PC-9 (cell line): ENCODE measurements at places on chromosomes 2 and 18. TPM values are rescaled to one million over a fixed set of nuclear protein-coding genes. Genes with fewer than 3 reads are reported as not detected.

Gene POTEJ
- total RNA-seq = not detected in 2 replicates

Gene INPP5D
- total RNA-seq = 0.55 and 0.74 TPM in 2 replicates

Gene DCC
- total RNA-seq = not detected in 2 replicates

GRCh38 chr2:28869494-28870145, 489 bp downstream of the TRMT61B start:
- DNase-seq = no peak
- H3K27me3 ChIP-seq = no peaks in the 10 kb centered on the region
- H3K36me3 ChIP-seq = peaks cover 6% of the 10 kb centered on the region; the same call in 1 of the 2 replicates
- H3K27ac ChIP-seq = no peak overlapping the region
- peaks cover 16% of the 10 kb centered on the region for H3K4me1 ChIP-seq

DNA sequence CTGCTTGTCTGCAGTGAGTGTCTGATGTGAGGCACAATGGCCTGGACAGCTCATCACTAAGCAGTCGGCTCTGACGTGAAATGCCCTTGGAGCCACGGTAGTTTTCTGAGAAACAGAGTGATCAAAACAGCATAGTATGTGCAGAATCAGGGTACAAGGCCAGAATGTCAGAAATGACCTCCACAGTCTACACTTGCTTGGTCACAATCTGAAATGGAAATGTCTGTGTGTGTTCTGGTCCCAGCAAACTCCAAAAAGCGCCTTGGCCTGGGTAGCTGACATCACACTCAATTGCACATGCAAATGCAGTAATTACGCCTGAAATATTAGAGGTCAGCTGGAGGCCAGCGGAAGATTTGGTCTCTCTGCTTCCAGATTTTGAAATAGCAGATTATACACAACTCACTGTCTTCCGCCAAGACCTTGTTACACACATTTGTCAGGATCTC, 95.4 kb downstream of the CTAGE1 start:
- no peaks in the 10 kb centered on the region for H3K36me3 ChIP-seq
- no peaks in the 10 kb centered on the region for H3K27me3 ChIP-seq
- H3K4me3 ChIP-seq = no peak overlapping the region
- H3K4me1 ChIP-seq = no peaks in the 10 kb centered on the region
- DNase-seq = no peak
- H3K27ac ChIP-seq = no peak overlapping the region

DNA sequence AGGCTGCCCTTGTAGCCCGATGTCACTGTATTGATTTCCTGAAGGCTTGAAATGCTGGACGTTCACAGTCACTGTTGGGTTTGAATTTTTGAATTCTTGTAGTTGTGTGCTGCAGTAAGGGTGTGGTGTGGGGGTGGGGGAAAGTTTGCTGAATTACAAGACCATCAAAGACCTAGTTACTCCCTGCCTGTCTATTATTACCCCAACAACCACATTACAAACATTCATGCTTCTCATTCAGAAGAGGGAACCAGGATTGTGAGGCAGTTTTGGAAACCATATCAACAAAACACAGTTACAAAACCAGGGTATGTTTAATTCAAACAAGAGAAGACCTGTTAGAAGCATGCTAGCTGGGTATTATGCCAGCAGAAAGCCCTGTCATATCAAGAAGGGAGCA, 85.8 kb downstream of the CLHC1 start:
- no peak for DNase-seq
- H3K4me1 ChIP-seq = peaks cover 46% of the 10 kb centered on the region
- H3K4me3 ChIP-seq = no peak overlapping the region
- H3K36me3 ChIP-seq = no peaks in the 10 kb centered on the region
- no peaks in the 10 kb centered on the region for H3K27me3 ChIP-seq
- H3K27ac ChIP-seq = no peak overlapping the region

GRCh38 chr2:81327911-81328310, 1023.4 kb upstream of the LRRTM1 start:
- no peak for DNase-seq
- H3K27me3 ChIP-seq = no peaks in the 10 kb centered on the region
- H3K4me1 ChIP-seq = no peaks in the 10 kb centered on the region
- no peak overlapping the region for H3K27ac ChIP-seq
- no peak overlapping the region for H3K4me3 ChIP-seq
- H3K36me3 ChIP-seq = no peaks in the 10 kb centered on the region

DNA sequence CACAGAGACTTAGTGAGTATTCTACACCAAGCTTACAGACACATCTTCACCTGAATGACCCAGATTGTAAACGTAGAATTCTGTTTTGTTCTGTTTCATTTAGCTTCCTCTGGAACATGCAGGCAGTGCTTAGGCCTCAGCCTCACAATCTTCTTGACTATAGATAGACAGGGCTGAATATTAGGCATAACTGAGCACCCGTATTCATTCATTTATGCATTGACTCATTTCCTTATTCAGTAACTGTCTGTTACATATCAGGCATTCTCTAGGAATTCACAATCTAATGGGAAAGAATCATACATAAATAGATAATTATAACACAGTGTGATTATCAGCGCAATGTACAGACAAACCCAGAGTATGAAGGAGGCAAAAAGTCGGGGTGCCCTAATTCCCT, 124.9 kb upstream of the ETAA1 start:
- H3K4me1 ChIP-seq = no peaks in the 10 kb centered on the region
- no peak for DNase-seq
- no peaks in the 10 kb centered on the region for H3K36me3 ChIP-seq
- H3K27me3 ChIP-seq = no peaks in the 10 kb centered on the region

DNA sequence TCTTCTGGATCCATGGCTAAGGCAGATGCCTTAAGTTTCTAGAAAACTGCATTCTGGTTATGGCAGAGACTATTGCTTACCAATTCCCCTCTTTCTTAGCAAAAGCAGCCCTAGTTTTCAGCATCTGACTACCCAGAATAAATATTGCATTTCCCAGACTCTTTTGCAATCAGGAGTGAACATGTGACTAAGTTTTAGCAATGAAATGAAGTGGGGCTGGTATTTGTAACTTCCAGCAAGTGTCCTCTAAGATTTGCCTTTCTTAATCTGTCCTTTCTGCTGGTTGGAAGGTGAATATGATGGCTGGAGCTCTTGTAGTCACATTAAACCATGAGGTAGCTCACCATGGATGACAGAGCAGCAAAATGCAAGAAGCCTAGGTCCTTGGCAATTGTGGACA, 132.9 kb upstream of the PKDCC start:
- no peak for DNase-seq
- H3K36me3 ChIP-seq = no peaks in the 10 kb centered on the region
- H3K4me3 ChIP-seq = no peak overlapping the region
